ENCODE measurements at places on chromosomes 5 and 9.

GRCh38 chr9:117825609-117826347 lies 121.6 kb downstream of the TLR4 start:
- DNase-seq = no peak

DNA sequence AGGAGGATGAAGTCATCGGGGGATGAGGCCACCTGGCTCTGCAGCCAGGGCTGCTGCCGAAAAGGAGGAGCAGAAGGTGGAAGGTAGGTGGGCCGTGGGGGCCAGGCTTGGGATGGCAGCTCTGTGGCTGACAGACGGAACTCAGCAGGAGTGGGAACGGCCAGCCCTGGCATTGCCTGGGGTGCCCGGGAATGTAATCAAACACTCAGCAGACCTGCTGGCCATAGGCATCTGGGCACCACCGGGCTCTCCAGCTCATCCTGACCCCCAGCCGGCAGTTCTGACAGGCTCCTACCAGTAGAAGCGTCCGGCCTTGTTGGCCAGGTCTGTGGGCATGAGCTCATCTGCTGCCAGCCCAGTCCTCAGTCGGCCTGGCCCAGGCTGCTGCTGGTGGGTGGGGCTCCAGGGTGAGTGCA lies 4.3 kb upstream of the FAT2 start:
- no peak for DNase-seq

GRCh38 chr5:132667761-132668705 lies 5.8 kb upstream of the IL4 start:
- DNase-seq = no peak

DNA sequence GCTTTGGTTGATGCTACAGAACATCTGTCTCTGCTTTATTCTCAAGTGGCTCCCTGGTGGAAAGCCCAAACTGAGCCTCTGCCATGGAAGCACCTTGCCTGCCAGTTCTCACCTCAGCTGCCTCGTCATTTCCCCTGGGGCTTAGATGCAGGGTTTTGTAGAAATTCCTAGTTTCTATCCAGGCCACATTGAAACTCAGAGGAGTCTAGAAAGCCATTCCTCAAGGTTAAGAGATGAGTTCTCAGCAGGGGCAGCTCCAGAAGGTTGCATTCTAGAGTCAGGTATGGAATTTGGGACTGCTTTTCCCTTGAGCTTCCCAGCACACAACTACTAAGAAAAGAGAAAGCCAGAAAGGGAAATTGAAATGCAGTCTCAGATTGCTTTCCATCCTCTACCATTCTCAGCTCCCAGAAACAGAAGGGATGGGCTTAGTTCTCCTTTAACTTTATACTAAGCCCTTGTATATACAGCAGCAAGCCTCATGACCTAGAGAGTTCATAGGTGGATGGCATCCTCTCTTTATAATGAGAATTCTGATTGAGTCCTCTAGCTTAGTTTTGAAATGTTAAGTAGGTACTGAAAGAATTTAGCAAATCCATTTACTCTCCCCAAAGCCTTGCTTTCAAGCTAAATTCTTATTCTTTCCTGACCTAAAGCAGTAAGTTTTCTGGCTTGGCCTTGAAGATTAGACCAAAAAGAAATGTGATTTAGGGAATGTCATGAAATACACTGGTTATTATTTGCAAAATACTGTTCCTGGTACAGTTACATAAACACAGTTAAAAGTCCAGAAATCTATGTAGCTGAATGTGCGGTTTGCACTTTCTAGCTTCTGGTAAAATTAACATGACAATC lies 66.0 kb upstream of the MEF2C start:
- DNase-seq = no peak

- DNase-seq = no peak
Measured at GRCh38 chr5:56686337-56687195, 128.8 kb upstream of the MAP3K1 start.

DNA sequence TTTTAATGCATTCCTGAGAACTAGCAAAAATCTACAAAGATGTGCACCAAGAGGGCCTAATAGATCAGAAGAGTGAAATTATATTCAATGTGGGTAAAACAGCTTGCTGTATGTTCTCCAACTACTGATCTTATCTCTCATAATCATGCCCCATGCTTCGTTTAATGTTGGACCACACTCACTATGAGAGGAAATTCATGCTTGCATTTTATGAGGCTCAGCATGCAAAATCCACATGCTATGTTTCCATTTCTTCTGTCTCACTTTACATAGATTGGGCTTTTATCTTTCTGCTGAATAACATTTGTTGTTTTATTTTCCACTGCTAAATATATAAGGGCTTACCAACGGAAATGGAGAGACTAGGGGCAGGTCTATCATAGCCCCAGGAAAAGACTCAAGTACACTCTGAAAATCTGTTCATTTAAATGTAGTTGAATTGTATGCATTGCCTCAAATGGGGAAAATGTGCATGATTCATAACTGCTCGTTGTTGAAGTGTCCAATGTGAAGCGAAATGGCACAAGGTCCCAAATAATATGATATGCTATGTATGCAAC lies 474.2 kb downstream of the EFNA5 start:
- no peak for DNase-seq

DNA sequence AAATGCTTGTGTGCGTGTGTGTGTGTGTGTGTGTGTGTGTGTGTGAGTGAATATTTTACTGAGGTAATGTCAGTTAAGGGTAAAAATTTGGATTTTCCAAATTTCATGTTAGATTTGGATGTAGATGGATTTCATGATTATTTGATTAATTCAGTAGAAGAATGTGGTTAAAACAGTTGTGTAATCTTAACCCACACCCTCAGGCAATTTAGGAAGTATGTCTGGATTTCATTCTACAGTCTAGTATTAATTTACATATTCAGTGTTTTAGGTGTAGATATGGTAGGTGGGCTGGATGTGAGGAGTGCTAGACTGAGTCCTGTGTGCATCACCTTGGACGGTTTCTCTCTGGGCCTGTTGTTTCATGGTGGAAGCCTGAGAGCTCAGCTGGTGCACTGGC lies 99.1 kb upstream of the CKMT2 start:
- DNase-seq = no peak

- no peak for DNase-seq
Measured at GRCh38 chr9:135910216-135910615, 2.9 kb upstream of the CAMSAP1 start.

- DNase-seq = no peak
Measured at GRCh38 chr5:122909470-122910100, 64.2 kb downstream of the SNX24 start.

DNA sequence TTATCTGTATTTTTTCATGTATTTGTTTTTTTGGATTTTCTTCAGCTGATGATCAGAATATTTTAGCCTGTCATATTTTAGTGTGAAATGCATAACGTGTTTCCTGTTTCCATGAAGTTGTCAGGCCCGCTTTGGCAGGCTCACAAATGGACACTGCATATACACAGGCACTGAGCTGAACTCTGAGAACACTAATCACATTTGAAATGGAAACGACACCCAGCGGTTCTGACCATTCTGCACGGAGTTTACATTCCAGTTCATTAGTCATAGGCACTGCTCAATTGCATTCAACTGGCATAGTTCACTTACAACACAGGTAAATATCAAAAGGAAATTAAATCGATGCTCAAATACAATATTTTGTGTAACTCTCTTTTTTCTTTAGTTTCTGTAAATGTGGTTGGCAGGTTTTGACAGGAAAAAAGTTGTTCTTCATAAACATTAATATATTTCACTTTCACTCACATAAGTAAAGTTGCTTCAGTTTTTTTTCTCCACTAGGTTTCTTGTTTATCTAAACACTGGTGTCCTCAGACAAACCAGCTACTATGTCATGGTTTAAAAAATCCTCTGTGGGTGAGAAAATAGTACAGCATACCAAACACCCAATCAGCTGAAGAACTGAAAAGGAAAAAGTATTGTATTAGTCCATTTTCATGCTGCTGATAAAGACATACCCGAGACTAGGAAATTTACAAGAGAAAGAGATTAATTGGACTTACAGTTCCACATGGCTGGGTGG lies 559.0 kb upstream of the DAP start:
- no peak for DNase-seq

DNA sequence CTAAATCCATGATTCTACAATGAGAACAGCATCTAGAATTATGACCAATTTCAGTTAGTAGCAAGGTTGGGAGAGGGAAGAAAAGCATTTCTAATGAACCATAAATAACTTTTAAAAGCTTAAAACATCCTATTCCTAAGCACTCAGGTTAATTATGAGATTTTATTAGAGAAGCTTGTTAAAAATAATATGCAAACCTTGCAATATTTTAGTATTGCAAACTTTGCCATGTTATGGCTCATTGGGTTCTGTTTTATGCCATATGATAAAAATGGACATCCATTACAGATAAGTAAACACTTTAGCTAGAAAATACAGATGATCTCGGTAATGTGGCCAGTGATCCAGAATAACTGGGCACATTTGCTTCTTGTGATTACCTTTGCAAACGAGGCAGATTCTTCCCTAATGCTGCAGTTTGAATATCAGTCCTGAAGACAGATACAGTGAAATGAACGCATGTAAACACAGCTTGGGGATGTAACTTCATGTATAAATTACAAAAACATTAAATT lies 447.0 kb downstream of the PLK2 start:
- no peak for DNase-seq

GRCh38 chr9:133429214-133429613 lies 7.0 kb downstream of the ADAMTS13 start:
- no peak for DNase-seq

- no peak for DNase-seq
Measured at GRCh38 chr5:68995845-68996545, 97.8 kb upstream of the SLC30A5 start.

Data from iPS DF 19.7 (cell line).